Activated CD8-positive, alpha-beta memory T cell treated with anti-CD3 and anti-CD28 coated beads, Interleukin-2, amount 10 ng/mL, durations not matched to agents 7 days and 5 days (primary cell): ENCODE measurements at places on chromosomes 1 and 21. TPM values are rescaled to one million over a fixed set of nuclear protein-coding genes. Genes with fewer than 3 reads are reported as not detected.

The MATN1 gene
- total RNA-seq = not detected

The OR2T35 gene
- not detected for total RNA-seq

The SPRR2B gene
- total RNA-seq = not detected

The STPG1 gene
- 9.2 TPM for total RNA-seq

The HIVEP3 gene
- 18.1 TPM for total RNA-seq

The HES2 gene
- total RNA-seq = 0.52 TPM

GRCh38 chr1:156486421-156487344, 13.9 kb downstream of the MEF2D start:
- no peaks in the 10 kb centered on the region for H3K27me3 ChIP-seq
- peaks cover 82% of the 10 kb centered on the region for H3K4me1 ChIP-seq
- H3K27ac ChIP-seq = peak overlapping the region; percentile 30
- H3K36me3 ChIP-seq = peaks cover 22% of the 10 kb centered on the region
- no peak overlapping the region for H3K4me3 ChIP-seq

DNA sequence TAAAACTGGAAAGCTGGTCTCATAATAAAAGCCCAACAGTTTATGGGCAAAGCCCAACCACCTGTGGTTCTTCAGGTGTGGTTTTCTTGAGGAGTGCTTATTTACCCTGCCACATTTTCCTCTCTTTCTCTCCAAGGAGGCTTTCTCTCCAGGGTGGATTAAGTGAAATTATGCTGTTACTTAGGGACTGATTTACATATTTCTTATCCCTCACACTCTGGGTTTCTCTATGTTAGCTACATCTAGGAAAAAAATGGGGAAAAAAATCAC, 4.8 kb downstream of the TBX19 start:
- no peaks in the 10 kb centered on the region for H3K27me3 ChIP-seq
- H3K4me3 ChIP-seq = no peak overlapping the region
- peaks cover 2% of the 10 kb centered on the region for H3K36me3 ChIP-seq
- no peak overlapping the region for H3K27ac ChIP-seq
- peaks cover 22% of the 10 kb centered on the region for H3K4me1 ChIP-seq

- no peak for DNase-seq
- H3K4me3 ChIP-seq = no peak within 1 kb of the TSS
- peaks cover 27% of the 10 kb centered on the region for H3K27me3 ChIP-seq
- H3K4me1 ChIP-seq = no peaks in the 10 kb centered on the region
- no peaks in the 10 kb centered on the region for H3K36me3 ChIP-seq
Measured at GRCh38 chr1:20119347-20119746, at the start of gene PLA2G2D. Gene PLA2G2D (minus strand): TSS chr1:20119536. CDS start chr1:20119498, 38 bp downstream.

- peaks cover 8% of the 10 kb centered on the region for H3K27me3 ChIP-seq
- H3K4me3 ChIP-seq = no peak overlapping the region
- peaks cover 52% of the 10 kb centered on the region for H3K4me1 ChIP-seq
- H3K27ac ChIP-seq = peak overlapping the region; percentile 63
- DNase-seq = no peak
- H3K36me3 ChIP-seq = peaks cover 1% of the 10 kb centered on the region
Measured at GRCh38 chr21:43312751-43313169, 114.2 kb downstream of the SIK1 start.

- peaks cover 30% of the 10 kb centered on the region for H3K4me1 ChIP-seq
- DNase-seq = peak; percentile 61
- H3K4me3 ChIP-seq = no peak overlapping the region
- no peaks in the 10 kb centered on the region for H3K27me3 ChIP-seq
Measured at GRCh38 chr1:230167419-230167852, 100.4 kb downstream of the GALNT2 start.

GRCh38 chr1:223301371-223301770, 62.6 kb downstream of the SUSD4 start:
- no peaks in the 10 kb centered on the region for H3K4me1 ChIP-seq
- no peak overlapping the region for H3K27ac ChIP-seq
- no peaks in the 10 kb centered on the region for H3K36me3 ChIP-seq
- no peak for DNase-seq

DNA sequence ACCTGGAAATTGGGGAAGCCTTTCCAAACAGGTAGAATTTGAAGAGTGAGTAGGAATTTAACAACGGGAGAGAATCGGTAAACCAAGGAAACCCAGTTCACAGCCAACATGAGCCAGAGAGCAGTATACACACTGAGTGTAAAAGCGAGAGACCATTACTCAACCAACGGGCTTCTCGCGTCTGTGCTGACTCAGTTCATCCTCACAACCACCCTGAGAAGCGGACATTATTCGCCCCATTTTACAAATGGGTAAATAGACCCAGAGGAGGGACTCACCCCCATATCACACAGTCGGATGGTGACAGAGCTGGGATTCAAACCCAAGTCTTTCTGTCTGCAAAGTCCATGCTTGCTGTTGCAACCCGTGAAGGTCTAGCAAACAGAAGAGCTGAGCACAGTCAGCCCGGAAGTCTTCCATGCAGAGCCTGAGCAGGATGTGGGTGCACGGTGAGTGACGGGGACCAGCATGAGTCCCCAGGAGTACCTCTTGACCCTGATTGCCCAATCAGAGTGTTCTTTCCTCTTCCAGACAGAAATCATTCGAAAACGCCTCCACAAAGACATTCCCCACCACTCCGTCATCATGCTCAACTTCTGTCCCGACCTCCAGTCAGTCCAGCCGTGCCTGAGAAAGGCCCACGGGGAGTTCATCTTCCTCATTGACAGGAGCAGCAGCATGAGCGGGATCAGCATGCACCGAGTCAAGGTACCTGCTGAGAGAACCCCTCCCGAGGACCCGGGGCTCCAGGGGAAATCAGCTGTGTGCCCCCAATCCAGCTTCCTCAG, 32.3 kb downstream of the VWA5B1 start:
- peak; percentile 72 for DNase-seq
- H3K36me3 ChIP-seq = no peaks in the 10 kb centered on the region
- H3K4me1 ChIP-seq = peaks cover 21% of the 10 kb centered on the region
- H3K27me3 ChIP-seq = peaks cover 38% of the 10 kb centered on the region
- peak overlapping the region; percentile 19 for H3K4me3 ChIP-seq
- H3K27ac ChIP-seq = peak overlapping the region; percentile 68

- H3K4me3 ChIP-seq = no peak overlapping the region
- H3K36me3 ChIP-seq = no peaks in the 10 kb centered on the region
- DNase-seq = no peak
- no peak overlapping the region for H3K27ac ChIP-seq
Measured at GRCh38 chr21:45932922-45933502, 48.6 kb upstream of the COL6A1 start.

DNA sequence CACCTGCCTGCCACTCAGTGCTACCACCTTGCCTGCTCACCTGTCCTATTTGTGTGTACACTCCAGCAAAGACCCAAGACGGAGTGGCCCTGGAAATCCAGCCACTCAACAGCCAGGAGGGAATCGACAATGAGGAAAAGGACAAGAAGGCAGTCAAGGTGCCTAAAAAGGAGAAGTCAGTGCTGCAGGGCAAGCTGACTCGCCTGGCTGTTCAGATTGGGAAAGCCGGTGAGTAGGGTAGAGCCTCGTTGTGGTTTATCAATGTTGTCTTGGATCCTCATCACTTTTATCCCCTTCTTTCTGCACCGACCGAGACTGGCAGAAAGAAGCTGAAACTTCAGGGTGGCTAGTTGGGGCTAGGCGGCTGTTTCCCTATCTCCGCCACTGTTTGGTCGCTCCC, 61.4 kb upstream of the LAX1 start:
- H3K36me3 ChIP-seq = peaks cover 69% of the 10 kb centered on the region
- H3K4me3 ChIP-seq = no peak overlapping the region
- H3K27me3 ChIP-seq = no peaks in the 10 kb centered on the region
- peak overlapping the region; percentile 44 for H3K27ac ChIP-seq

GRCh38 chr1:34013958-34014737, 150.3 kb downstream of the HMGB4 start:
- H3K27me3 ChIP-seq = peaks cover 4% of the 10 kb centered on the region
- no peak overlapping the region for H3K27ac ChIP-seq
- H3K4me3 ChIP-seq = no peak overlapping the region
- H3K4me1 ChIP-seq = no peaks in the 10 kb centered on the region

- no peak overlapping the region for H3K4me3 ChIP-seq
- H3K27me3 ChIP-seq = peaks cover 33% of the 10 kb centered on the region
- H3K4me1 ChIP-seq = peaks cover 6% of the 10 kb centered on the region
- no peak for DNase-seq
Measured at GRCh38 chr1:2784854-2785630, 16.5 kb downstream of the TTC34 start.

DNA sequence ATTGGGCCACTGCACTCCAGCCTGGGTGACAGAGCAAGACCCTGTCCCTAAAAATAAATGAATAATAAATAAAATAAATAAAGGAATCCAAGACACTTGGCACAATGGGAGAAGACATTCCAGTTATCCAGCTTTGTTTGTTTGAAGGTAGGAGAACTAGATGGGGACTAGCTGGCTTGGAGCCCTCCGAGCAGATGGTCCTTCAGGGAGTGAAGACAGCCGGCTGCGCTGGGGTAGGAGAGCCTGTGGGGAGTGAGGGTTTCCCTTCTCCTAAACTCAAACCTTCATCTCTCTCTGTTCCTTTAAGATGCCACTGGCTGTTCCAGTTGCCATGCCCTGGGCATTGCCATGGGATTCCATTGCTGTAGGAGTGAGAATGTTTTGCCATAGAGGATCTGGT, 120.6 kb downstream of the NAV1 start:
- no peak overlapping the region for H3K27ac ChIP-seq
- no peaks in the 10 kb centered on the region for H3K4me1 ChIP-seq
- H3K27me3 ChIP-seq = no peaks in the 10 kb centered on the region
- no peak overlapping the region for H3K4me3 ChIP-seq
- no peaks in the 10 kb centered on the region for H3K36me3 ChIP-seq

DNA sequence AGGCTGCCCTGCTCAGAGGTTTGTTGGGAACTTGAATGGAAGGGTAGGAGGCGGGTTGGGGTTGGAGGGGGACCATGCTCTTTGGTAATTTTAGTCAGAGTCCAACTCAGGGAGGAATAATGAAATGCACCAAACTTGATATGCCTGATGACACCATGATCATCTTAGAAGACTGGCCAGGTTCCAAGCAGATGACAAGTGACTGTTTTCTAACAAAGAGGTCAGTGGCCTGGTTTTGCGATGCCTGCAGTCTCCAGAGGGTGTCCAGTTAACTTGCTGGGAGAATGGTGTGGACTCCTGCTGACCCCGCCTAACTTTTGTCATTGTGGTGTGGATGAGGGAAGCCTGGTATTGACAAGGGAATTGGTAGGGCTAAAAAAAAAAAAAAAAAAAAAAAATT, 12.4 kb downstream of the VANGL1 start:
- H3K27me3 ChIP-seq = no peaks in the 10 kb centered on the region
- H3K36me3 ChIP-seq = peaks cover 12% of the 10 kb centered on the region
- no peak overlapping the region for H3K4me3 ChIP-seq
- H3K27ac ChIP-seq = no peak overlapping the region

- H3K4me1 ChIP-seq = no peaks in the 10 kb centered on the region
- no peak overlapping the region for H3K27ac ChIP-seq
- DNase-seq = no peak
- no peaks in the 10 kb centered on the region for H3K27me3 ChIP-seq
- no peaks in the 10 kb centered on the region for H3K36me3 ChIP-seq
Measured at GRCh38 chr1:86849756-86850155, 64.2 kb downstream of the SELENOF start.

DNA sequence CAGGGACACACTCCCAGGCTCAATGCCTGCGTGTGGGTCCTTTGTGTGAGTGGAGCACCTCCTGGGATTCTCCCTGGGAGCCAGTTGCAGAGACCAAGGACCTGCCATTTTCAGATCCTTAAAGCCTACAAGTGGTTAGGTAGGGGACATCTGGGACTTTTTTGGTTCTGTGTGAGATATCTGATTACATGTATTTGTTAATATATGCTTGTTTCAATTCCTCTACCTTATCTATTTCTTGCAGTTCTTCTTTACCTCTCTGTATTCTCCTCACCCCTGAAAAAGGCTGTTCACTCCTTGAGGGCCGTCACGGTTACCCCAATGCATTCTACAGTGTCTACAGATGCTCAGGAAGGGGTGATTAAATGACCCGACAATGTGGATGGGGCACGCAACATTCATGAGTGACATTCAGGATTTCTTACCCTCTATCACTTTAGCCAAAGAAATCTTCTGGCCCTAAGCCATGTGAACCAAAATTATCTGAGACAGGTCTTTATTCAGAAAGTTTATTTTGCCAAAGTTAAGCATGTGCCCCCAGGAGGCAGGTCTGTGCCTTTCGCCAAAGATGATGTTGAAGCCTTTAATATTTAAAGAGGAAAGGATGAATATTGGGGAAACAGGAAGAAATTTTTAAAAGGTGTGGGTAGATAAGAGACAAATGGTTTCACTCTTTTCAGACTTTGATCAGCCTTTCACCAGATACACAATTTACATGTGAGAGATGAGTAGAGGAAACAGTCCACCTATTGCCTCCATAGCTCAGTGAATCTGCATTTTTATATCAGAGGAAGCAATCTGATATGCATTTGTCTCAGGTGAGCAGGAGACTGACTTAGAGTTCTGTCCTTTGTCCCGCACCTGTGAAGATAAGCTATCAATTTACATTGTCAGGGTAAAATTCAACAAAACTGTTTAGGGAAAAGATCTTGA, 44.6 kb upstream of the MPZL1 start:
- no peak overlapping the region for H3K27ac ChIP-seq
- H3K4me3 ChIP-seq = no peak overlapping the region
- DNase-seq = no peak
- H3K4me1 ChIP-seq = peaks cover 22% of the 10 kb centered on the region
- H3K27me3 ChIP-seq = no peaks in the 10 kb centered on the region

DNA sequence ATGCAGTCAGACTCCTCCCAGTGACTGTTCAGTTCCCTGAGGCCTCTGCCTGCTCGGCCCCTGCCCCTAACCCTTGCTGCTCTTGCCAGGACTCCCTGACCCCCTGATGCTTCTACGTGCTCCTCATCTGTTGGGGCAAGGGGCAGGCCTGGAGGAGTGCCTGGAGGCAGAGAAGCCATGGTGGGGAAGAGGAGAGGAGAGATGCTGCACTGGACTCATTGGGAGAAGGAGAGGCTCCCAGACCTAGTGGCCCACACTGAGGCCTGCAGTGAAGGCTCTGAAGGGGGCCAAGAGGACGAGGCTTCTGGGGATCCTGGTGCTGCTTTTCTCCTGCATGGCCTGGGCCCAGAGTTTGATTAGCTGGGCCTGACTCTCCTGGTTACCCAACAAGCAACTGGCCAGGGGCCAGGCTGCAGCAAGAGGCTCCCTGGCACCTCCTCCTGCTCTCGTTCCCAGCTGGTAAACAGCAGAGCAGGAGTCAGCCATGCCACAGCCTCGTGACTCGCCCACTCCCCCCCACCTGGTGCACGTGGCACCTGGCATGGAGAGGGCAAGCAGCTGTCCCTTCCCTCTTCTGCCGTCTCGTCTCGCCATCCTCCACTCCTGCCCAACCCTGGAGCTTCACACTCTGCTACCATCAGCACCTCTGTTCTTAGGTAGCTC, 847 bp upstream of the RORC start:
- peak overlapping the region; percentile 52 for H3K27ac ChIP-seq
- H3K27me3 ChIP-seq = no peaks in the 10 kb centered on the region
- H3K4me3 ChIP-seq = no peak overlapping the region
- DNase-seq = no peak
- H3K36me3 ChIP-seq = no peaks in the 10 kb centered on the region
- H3K4me1 ChIP-seq = peaks cover 80% of the 10 kb centered on the region

GRCh38 chr1:218895064-218895587, 278.6 kb upstream of the LYPLAL1 start:
- H3K36me3 ChIP-seq = no peaks in the 10 kb centered on the region
- H3K4me3 ChIP-seq = no peak overlapping the region
- H3K27me3 ChIP-seq = no peaks in the 10 kb centered on the region
- H3K4me1 ChIP-seq = no peaks in the 10 kb centered on the region
- DNase-seq = no peak
